ENCODE measurements at places on chromosomes 2 and 18. TPM values are rescaled to one million over a fixed set of nuclear protein-coding genes. Genes with fewer than 3 reads are reported as not detected.

DNA sequence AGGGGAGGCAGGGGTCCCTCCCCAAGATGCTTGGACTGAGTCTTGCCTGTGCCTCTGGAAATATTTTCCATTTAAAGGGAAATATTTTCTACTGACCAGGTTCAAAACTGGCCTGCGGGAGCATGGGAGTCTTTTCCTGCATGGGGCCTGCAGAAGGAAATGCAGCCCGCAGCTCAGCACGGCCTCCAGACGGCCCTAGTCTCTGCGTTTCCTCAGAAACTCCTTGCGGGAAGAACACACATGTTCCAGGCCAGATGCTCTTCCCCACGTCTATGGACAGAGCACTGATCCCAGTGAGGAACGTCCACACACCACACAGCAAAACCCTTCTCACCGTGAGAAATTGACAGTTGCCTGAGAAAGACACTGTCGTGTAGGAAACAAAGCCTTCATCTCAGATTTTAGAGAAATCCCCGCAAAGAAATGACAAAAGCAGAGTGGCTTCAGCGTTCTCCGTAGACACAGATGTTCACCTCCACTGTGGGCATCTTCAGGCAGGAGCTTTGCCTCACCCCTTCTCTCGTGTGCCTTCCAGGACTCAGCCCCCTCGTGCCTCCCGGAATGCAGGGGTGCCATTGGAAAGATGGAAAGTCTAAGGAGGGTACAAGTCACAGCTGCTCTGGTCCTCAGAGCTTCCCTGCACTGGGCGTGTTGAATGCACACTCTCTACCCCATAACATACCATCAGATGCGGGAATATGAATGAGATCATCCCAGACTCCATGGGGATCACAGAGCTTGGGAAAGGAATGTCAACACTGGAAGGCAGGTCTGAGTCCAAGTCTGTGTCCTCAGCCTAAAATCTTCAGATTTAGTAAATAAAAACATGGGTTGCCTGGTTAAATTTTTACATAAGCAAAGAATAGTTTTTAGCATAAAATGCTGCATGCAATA lies 438.7 kb upstream of the SALL3 start:
- H3K4me1 ChIP-seq: no peaks in the 10 kb centered on the region
- H3K27me3 ChIP-seq: no peaks in the 10 kb centered on the region
- no peaks in the 10 kb centered on the region for H3K36me3 ChIP-seq
- no peak for DNase-seq
- H3K27ac ChIP-seq: no peak overlapping the region

DNA sequence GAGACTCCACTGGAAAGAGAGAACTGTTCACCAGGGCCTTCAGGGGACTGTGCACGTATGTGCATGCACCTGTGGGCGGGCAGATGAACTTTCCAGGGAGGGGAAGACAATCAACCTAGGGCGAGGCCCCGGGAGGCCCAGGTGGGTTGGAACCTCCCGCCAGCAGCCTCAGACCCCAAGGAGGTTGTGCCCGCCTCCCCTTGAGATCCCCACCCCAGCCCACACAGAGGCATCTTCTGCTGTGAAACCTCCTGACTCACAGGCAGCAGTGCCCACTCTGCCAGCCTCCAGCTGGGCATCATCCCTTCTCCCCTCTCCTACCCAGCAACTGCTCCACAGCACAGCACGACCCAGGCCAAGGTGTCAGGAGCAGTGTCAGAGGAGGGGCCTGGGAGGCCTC lies 54.4 kb downstream of the FAM178B start:
- H3K27ac ChIP-seq: no peak overlapping the region
- DNase-seq: no peak

MARCO gene
- 0.43 TPM for total RNA-seq

RGPD6 gene
- total RNA-seq: 39.4 TPM

All from Caco-2 (cell line).